Stimulated activated CD4-positive, alpha-beta T cell treated with anti-CD3 and anti-CD28 coated beads, Interleukin-15, amount 100 ng/mL, for 24 hours (primary cell): ENCODE measurements at places on chromosomes 7 and 10.

DNA sequence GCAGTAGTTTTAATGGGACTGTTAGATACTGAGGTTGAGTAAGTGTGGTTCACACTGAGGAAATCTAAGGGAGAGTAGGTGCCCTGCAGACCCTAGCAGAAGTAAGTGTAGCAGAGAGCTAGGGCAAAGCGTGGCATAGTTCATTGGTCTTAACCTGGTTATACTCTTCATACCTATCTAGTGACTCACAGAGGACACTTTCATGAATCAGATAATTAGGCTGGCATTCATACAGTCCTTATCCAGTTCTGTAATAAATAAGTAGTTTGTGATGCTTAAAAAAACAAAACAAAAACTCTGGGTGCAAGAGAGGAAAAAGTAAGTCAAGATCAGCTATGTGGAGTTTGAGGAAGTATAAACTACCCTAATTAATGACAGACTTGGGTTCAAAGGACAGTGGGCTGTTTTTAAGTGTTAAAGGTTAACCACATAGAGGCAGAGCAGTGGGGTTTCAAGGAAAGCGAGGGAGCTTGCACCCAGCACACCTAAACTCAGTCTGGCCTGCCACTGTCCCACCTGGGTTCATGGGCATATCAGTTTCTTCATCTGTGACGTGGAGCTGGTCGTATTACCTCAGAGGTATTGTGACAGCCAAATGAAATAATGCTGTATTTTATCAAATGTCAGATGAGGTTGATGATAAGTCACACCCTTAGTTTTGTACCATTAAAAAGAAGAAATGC, 27.1 kb downstream of the LMTK2 start:
- DNase-seq, result no peak

GRCh38 chr10:63071145-63071544, 62.0 kb upstream of the NRBF2 start:
- DNase-seq, result no peak

DNA sequence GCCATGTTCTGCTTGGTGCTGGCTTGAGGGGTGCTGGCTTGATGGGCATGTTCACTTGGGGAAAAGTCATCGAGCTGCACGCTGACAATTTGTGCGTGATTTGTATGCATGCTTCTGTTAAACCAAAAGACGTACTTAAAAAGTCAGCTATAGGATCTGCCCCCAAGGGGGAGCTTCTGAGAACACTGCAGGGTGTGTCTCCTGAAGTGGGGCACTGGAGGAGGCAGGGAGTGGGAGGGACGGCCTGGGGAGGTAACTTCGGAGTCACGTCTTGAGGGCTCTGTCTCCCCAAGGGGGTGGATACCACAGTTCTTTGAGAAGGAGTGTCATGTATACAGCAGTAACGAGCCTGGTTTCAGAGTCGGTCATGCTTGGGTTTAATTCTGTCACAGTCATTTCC, 406.5 kb downstream of the PLXNA4 start:
- DNase-seq, result no peak

- DNase-seq, result peak; percentile 34
Measured at GRCh38 chr7:158494162-158494586, 93.4 kb downstream of the PTPRN2 start.

- DNase-seq, result no peak
Measured at GRCh38 chr10:209357-209756, 74.1 kb downstream of the ZMYND11 start.

- no peak for DNase-seq
Measured at GRCh38 chr10:77448226-77448625, 189.4 kb downstream of the KCNMA1 start.

DNA sequence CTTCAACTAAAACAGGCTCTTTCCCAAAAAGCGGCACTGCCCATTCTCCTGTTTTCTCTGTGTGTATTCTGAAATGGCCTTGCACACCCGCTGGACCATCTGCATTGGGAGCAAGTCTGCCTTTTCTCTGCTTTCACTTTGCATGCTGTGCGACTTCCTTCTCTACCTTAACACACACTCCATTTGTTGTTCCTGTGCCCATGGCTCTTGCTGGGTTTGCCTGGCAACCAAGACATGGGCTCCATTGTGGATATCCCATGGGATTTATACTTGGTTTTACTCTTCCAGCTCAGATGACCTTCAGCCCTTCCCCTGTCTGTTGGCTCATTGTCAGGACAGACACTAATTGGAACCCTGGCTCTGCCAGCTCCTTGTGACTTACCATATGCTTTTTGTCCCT, 465.3 kb downstream of the REEP3 start:
- DNase-seq, result no peak

- peak; percentile 85 for DNase-seq
Measured at GRCh38 chr7:130063036-130063435, 7.3 kb upstream of the KLHDC10 start.

GRCh38 chr10:102802920-102803534, 34.2 kb downstream of the CYP17A1 start:
- DNase-seq, result peak; percentile 15

DNA sequence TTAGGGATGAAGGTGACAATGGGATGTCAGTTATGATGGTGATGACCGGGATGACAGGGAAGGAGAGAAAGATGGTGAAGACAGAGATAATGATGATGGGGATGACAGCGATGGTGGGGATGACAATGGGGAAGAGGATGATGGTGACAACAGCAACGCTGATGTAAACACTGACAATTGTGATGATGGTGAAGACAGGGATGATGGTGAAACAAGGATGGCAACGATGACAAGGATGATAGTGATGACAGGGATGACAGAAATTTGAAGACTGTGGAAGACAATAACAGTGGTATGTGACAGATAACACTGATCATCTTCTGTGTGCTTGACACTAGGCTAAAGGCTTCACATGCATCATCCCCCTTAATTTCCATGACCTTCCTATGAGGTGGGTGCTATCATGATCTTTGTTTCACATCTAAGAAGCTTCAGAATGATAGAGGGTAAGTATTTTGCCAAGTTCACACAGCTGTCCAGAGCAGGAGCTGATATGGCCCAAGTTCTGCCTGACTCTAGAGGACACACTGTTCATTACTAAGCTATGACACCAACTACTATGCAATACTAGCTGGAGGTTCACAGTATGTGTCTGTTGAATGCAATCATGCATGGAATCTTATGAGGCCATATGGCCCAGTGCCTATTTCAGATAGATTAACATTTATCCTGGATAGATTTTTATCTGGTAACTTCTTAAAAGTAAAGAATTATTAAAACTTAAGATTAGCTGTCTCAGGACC, 105.6 kb downstream of the RNLS start:
- DNase-seq, result no peak

- DNase-seq, result no peak
Measured at GRCh38 chr7:155799514-155799913, 12.7 kb downstream of the SHH start.

- no peak for DNase-seq
Measured at GRCh38 chr10:75619635-75620034, 188.2 kb downstream of the LRMDA start.

GRCh38 chr10:78931321-78932053, 137.3 kb upstream of the ZMIZ1 start:
- DNase-seq, result no peak

- DNase-seq, result no peak
Measured at GRCh38 chr7:92020636-92021035, 80.0 kb downstream of the AKAP9 start.

DNA sequence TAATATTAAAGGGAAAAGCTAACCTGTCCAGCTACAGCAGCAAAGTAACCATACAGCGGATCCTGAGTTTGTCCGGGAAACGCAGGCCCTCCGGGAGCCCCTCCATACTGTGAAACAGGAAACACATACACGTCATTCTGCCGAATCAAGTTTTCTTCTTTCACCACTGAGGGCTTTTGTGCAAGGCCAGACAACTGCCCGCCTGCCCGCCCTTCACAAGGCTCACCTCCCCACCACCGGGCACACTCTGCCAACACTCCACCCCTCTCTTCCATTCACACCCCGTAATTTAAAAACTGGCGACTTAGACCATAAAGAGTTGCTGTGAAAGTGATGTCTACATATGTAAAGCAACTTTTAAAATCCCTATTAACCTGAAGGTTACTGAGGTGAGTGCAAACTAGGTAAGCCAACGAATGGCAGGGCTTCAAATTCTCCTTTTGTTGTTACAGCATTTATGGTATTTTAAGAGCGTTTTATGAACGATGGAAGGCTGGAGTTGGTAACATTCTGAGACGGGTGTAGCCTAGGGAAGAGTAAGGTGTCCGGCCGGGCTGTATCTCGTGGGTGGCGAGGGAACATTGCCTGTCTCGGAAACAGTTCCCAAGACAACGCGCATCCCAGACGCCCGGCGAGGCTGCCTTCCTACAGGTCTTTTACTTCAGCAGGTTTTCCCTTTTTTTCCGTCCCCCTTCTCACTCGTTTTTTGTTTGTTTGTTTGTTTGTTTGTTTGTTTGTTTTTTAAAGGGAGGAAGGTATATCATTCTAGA, 817 bp downstream of the SRI start:
- peak; percentile 34 for DNase-seq

GRCh38 chr10:48879451-48879850, 60.2 kb downstream of the LRRC18 start:
- no peak for DNase-seq

DNA sequence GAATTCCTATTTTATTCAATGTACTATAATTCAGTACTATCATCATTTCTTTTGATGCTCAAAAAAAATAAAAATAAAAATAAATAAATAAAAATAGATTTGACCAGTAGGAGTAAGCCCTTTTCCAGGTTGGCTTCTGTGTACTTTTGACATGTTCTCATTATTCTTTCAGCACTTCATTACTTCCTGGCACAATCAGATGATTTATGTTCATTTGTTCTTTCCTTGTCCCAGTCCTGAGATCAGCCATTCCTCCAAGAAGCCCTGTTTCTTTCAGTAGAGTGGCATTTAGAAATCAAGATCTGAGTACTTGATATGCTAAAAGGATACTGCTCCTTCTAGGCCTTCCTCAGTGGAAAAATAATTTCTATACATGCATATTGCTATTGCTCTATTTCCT, 20.9 kb downstream of the ARL4A start:
- DNase-seq, result no peak

GRCh38 chr7:22723181-22723601, 3.8 kb upstream of the IL6 start:
- DNase-seq, result no peak

DNA sequence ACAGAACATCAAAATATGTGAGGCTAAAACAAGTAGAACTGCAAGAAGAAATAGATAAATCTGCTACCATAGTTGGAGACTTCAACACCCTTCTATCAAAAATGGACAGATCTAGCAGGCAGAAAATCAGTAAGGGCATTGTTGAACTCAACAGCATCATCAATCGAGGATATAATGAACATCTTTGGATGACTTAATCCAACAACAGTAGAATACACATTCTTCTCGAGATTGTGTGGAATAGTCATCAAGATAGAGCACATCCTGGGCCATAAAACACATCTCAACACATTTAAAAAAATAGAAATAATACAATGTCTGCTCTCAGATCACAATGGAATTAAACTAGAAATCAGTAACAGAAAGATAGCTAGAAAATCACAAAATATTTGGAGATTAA, 9.9 kb downstream of the IGFBP1 start:
- no peak for DNase-seq

GRCh38 chr7:108603656-108604306, 34.1 kb downstream of the DNAJB9 start:
- no peak for DNase-seq

DNA sequence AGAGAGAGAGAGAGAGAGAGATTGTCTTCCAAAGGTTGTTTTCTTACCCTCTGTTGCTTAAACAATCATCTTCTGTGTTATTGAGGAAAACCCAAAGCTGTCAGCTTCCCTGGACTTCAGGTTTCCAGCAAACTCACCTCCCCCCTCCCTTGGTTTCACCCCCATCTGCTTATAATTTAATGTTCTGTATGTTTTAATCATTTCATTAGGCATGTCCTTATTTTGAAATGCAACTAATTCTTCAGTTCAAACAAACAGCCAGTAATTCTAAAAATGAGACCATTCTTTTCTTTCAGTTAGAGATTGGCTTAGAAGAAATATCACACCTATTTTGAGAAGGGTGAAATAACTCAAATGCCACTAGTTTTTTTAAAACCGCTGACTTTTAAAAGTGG, 102.9 kb downstream of the FAM204A start:
- DNase-seq, result no peak

GRCh38 chr10:58715061-58715460, 202.4 kb downstream of the BICC1 start:
- no peak for DNase-seq

DNA sequence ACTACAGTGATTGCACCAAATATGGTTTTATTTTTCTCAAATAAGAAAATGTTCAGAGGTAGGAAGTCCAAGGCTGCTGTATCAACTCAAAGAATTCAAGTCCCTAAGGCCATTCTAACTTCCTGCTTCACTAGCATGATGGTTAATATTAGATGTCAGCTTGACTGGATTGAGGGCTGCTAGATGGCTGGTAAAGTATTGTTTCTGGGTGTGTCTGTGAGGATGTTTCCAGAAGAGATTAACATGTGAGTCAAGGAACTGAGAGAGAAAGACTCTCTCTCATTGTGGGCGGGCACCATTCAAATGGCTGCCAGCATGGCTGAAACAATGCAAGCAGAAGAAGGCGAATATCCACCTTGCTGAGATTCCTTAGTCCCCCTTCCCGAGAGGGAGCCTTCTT, 77.4 kb upstream of the NRBF2 start:
- DNase-seq, result no peak

GRCh38 chr10:83515001-83515400, 624.3 kb upstream of the GHITM start:
- no peak for DNase-seq

DNA sequence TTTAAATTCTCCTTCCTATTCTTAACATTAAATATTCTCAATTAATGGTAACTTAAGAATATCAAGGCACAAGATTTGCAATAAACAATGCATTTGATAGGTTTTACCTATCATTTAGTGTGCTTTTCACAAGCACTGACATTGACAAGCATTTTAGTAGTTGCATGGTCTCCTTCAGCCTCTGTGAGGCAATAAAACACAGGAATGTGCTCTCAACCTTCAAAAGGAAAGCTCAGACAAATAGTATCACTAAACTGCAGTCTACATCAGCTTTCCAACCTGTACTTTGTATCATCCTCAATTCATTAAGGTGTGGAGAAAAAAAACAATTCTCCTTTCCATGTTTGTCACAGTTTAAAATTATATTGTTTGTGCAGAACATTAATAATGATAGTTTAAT, 51.1 kb upstream of the TSPAN13 start:
- no peak for DNase-seq

DNA sequence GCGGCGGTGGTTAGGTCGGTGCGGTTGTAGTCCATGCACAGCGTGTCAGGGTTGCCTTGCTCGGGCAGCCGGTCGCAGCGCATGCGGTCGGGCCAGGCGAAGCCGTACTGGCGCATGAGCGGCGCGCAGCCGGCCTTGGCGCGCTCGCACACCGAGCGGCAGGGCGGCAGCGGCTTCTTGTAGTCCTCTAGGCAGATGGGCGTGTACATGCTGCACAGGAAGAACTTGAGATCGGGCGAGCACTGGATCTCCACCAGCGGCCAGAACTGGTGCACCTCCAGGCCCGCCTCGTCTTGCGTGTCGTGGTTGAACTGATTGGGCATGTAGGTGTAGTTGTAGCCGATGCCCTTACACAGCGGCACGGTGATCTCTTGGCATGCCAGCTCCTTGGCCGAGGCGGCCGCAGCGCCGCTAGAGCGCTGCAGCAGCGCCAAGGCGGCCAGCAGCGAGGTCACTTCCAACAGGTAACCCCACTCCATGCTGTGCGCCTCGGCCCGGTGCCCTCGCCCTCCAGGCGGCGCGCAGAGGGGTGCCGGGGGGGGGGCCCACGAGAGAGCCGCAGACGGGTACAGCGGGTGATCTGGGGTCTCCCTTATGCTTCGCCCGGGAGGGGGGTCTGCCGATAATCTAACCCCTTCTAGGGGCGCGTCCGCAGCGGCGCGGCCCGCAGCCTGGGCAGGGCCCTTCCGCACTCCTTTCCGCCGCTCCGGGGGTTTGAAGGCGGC, 983 bp downstream of the FZD8 start:
- DNase-seq, result peak; percentile 69

- DNase-seq, result no peak
Measured at GRCh38 chr7:27693794-27694193, 31.1 kb upstream of the HIBADH start.
